ENCODE measurements at places on chromosomes 13 and 19.

GRCh38 chr13:39692660-39693438, 37.4 kb downstream of the COG6 start:
- no peak for DNase-seq

- peak; percentile 54 for DNase-seq
These were observed 13.6 kb downstream of the LTBP4 start for GRCh38 chr19:40614622-40615411.

DNA sequence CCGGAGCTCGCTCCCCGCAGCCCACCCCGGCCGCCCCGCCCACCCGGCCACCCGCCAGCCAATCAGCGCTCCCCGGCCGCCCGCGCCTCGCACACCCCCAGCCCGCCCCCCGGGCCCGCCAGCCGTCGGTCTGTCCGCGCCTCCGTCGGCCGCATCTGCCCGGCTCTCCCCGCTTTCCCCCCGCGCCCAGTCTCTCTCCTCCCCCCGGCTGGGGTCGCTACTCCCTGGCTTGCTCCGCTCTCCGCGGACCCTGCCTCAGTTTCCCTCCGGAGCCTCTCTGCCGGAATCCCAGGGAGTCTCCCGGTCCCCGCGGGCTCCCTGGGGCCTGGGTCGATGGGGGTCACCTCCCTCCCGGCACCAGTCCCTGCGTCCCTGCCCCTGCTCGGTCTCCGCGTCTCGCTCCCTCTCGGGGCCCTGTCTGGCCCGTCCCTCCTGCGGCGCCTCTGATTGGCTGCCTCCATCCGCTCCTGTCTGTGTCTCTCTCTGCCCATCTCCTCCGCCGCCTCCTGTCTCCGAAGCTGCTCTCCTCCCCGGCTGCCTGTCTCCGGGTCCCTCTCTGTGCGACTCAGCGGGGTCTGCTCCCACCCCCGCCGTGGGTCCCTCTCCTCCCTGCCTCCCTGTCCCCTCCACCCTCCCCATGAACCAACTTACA, 484 bp downstream of the IL11 start:
- DNase-seq: no peak

DNA sequence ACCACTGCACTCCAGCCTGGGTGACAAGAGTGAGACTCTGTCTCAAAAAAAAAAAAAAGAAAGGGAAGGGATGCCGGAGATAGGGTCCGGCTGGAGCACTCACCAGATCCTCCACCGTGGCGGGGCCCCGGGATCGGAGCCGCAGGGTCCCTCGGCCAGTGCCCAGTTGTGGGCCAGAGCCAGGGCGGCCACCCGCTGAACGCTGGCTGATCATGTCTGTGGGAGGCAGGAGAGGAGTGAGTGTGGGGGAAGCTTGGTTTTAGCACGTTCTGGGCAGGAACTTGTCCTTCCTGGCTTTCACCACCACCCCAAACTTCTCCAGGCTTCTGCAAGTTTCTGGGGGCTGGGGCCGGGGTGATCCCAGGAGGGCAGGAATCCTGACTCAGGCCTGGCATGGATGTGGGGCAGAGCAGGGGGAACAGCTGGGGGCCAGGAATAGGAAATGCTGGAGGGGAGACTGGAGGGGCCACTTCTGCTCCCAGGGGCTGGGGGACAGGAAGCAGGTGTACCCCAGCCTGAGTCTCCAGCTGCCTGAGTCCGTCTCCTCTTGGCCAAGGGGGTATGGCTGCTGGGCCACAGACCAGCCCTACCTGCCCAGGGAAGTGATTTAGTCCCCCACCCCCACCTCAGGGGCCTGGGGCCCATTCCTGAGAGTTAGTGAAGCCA, 4.3 kb upstream of the PTGER1 start:
- no peak for DNase-seq

GRCh38 chr13:99847318-99847750, 124.2 kb downstream of the ZIC5 start:
- no peak for DNase-seq

DNA sequence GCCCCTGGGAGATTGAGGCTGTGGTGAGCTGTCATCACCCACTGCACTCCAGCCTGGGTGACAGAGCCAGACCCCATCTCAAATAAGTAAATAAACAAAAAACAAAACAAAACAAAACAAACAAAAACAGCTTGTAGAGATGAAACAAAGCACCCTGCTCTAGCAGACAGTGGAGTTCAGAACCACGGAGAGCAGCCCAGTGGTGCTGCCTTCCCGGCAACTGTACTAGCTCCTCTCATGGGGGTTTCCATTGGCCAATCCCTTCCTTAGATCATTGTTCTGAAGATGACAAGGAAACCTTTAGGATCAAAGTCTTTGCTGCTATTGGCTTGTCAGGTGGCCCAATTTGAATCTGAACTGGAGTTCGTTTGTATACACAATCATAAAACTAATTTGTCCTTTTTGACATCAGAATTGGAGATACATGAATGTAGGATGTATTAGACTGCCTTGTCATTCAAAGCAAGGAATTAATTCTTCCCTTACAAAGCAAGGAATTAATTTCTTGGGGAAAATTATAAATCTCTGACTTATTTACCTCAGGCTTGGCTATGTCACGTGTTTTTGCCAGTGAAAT, 19.7 kb upstream of the SYCN start:
- no peak for DNase-seq

GRCh38 chr13:61935710-61936109, 520.1 kb upstream of the PCDH20 start:
- DNase-seq: no peak

DNA sequence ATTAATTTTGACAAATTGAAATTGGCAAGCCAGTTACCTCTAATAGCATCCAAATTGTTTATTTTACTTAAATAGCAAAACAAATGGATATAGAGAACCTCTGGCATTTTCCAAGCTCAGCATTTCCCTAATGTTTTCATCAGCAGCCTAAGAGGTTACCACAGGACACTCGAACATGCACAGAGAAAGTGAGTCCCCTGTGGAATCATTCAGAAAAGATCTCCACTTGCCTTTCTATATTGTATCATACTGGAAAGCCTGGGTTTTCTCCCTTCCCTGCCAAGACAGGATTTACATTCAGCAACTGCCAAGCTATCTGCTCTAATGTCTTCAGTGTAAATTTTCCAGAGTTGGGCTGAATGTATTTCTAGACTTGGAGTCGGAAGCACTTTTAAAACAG, 188.9 kb downstream of the KCTD12 start:
- DNase-seq: no peak

- DNase-seq: no peak
These were observed 69.4 kb upstream of the KLF12 start for GRCh38 chr13:74203576-74203975.

- no peak for DNase-seq
These were observed 629.7 kb downstream of the LIG4 start for GRCh38 chr13:107585469-107586180.

- DNase-seq: no peak
These were observed 342.7 kb downstream of the TBC1D4 start for GRCh38 chr13:75139291-75139690.

- no peak for DNase-seq
These were observed 8.9 kb upstream of the ELF1 start for GRCh38 chr13:41028051-41028450.

DNA sequence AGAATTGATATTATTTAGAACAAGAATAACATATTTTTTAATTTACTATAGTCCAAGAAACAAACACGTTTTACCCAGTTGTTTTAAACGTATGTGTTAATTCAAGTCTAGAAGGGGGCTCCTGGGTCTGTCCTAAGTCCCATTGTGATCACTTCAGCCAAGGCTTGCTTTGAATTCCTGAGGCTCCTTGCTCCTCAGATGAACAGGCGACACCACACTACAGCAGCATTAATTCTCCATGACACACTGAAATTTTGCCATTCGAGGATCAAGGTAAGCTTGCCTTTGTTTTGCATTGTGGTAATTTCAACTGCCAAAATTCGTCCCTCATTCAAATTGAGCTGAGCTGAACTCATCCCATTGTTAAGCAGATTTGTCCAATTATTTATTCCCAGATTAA, 1442.6 kb downstream of the SLITRK5 start:
- DNase-seq: no peak

DNA sequence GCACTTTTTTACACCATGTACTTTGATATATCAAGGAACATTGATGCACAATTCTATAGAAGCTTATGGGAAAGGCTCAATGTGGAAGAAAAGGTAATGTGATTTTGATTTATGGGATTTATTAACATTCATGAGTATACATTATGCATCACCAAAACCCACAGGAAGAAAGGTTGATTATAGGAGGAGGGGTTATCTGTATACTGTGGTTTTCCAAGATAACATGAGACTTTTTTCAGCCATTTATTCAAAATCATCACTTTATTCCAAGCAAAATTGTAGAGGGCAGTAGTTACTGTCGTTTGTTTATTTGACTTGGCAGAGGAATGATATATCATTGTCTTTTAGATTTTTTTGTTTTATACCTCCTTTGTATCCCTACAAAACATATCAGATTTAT, 54.9 kb downstream of the WDFY2 start:
- DNase-seq: no peak

GRCh38 chr19:38264486-38265212, at the start of gene SPINT2:
TSS of gene SPINT2 (plus strand) at chr19:38264573. CDS start at chr19:38264893, 320 bp downstream.
- no peak for DNase-seq

DNA sequence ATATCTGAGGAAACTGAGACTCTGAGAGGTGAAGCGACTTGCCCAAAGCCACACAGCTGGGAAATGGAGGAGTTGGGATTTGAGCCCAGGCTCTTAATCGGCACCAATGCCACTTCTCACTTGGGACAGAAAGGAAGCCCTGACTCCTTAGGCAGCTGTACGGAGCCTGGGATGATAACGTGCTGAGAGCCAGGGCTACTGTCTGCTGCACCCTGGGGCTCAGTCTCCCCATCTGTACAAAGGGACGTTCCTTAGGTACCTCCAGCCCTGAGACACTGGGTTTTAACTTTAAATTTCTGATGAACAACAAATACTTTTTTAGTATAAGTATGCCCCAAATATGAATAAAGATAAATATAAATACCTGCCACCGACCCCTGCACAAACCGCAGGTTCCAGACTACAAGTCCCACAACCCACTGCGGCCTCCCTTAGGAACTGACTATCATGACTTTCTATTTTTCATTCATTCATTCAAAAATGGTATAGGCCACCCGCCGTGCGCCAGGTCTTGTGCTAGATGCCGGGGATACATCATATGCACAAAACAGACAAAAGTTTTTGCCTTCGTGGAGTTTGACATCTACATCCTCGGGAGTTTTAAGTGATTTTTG, 776 bp upstream of the NCLN start:
- no peak for DNase-seq

DNA sequence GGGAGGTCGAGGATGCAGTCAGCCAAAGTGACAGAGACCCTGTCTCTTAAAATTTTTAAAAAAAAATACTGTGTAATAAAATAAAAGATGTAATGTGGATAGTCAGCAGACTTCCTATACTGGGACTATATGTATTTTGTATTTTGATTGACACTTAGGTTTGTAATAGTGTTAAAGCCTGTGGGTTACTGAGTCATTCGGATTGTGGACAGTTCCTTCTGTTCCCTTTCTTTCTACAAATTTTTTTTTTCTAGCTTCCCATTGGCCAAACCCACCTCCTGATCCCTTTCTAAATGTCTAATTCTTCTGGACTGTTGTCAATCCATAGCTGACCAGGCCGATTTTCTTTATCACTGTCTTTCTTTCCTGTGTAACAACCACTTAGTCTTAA, 108.0 kb downstream of the DNAJC3 start:
- no peak for DNase-seq

DNA sequence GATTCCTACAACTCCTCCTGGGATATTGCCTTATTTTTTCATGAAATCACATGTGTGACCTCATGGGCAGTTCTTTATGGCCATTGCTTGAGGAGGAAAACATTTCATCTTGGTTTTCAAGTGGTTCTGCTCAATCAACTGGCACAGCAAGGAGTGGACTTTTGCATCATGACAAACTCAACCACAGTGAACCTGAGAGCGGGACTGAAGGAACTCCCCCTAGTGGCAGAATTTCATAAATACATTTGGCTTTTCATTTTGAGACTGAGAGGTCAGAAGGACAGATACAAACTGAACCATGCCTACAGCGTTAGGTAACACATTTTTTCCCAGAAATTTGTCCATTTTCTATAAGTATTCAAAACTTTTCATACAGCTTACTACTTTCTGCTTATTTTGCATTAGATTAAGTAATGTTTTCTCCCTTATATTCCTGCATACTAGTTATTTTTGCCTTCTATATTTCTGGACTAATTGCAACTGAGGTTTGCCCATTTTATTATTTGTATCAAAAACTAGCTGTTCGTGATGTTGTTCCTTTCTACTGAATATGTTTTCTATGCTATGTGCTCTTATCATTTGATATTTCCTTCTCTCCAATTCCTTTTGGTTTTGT, 13.4 kb upstream of the SIGLEC12 start:
- peak; percentile 19 for DNase-seq

DNA sequence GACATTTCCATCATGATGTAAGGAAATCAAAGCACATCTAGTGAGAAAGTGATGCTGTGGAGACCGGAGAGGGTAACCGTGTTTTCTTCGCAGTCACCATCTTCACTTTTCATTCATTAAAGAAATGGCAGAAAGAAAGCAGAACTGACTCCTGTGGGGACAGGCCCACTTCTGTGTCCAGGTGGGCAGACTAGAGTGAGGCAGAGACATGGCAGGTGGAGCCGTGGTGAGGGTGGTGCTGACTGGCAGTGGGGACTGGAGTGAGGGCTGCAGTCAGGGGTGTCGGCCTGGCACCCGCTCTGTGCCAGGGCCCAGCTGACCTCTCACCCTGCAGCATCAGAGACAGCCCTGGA, 71.4 kb upstream of the MCF2L start:
- no peak for DNase-seq

- DNase-seq: no peak
These were observed 478.6 kb downstream of the EFNB2 start for GRCh38 chr13:106056851-106057250.

DNA sequence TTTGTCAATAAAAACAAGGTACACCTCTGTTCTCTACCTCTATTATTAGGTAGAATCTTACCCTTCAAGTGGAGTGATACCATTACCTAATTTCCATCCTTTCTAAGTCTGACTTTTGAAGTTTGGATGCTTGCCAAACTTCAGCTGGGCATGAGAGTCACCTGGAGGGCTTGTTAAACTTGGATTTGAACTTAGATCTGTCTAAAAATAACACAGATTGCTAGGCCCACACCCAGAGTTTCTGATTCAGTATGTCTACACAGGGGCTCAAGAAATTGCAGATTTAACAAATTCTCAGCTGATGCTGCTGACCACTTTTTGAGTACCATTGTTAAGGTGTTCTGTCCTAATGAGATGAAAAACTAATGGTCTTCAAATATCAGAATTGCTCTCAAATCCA, 512.2 kb downstream of the LMO7 start:
- DNase-seq: no peak

DNA sequence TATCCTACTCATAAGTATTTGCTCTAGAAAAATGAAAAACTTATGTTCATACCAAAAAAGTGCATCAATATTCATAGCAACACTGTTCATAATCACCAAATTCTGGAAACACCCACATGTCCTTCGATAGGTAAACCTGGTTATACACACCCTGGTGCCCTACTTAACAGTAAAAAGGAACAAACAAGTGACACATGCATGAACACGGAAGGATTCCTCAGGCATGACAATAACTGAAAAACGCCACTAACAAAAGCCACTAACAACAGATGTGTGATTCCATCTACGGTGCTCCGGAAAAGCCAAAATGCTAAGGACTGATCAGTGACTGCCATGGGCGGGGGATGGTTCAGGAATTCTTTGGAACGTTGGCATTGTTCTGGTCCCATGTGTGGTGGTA, 65.5 kb downstream of the STK24 start:
- peak; percentile 44 for DNase-seq

Measured in central memory CD4-positive, alpha-beta T cell (primary cell).